Immature natural killer cell (primary cell): ENCODE measurements at places on chromosomes 7 and 10. TPM values are rescaled to one million over a fixed set of nuclear protein-coding genes. Genes with fewer than 3 reads are reported as not detected.

The ELFN1 gene
- not detected for polyA plus RNA-seq

The FAM237B gene
- polyA plus RNA-seq = not detected

DNA sequence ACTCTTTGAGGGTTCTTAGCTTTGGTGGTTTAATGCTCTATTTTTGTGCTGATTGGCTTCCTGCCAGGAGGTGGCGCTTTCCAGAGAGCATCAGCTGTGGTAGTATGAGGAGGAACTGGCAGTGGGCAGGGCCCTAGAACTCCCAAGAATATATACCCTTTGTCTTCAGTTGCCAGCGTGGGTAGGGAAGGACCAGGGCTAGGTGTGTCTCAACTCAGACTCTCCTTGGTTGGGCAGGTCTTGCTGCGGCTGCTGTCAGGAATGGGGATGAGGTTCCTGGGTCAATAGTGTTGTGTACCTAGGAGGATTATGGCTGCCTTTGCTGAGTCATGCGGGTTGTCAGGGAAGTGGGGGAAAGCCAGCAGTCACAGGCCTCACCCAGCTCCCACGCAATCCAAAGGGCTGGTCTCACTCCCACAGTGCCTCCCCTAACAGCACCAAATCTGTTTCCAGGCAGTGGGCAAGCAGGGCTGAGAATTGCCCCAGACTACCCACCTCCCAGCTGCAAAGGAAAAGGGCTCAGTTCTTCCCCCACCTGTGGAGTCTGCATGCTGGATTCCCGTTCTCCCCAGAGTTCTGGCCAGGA is 191.5 kb downstream of the PHTF2 start:
- H3K4me1 ChIP-seq = no peaks in the 10 kb centered on the region
- H3K4me3 ChIP-seq = no peak overlapping the region
- peaks cover 9% of the 10 kb centered on the region for H3K27me3 ChIP-seq
- H3K27ac ChIP-seq = no peak overlapping the region
- H3K36me3 ChIP-seq = no peaks in the 10 kb centered on the region

GRCh38 chr7:151825721-151826120 is 51.2 kb downstream of the PRKAG2 start:
- no peak overlapping the region for H3K4me3 ChIP-seq
- H3K36me3 ChIP-seq = no peaks in the 10 kb centered on the region
- peaks cover 2% of the 10 kb centered on the region for H3K27me3 ChIP-seq
- DNase-seq = no peak

- DNase-seq = peak; percentile 6
- H3K27ac ChIP-seq = no peak overlapping the region
- H3K27me3 ChIP-seq = peaks cover 8% of the 10 kb centered on the region
- peaks cover 5% of the 10 kb centered on the region for H3K4me1 ChIP-seq
- peak overlapping the region; percentile 21 for H3K4me3 ChIP-seq
Measured at GRCh38 chr10:70255329-70256299, 22.4 kb upstream of the PPA1 start.

DNA sequence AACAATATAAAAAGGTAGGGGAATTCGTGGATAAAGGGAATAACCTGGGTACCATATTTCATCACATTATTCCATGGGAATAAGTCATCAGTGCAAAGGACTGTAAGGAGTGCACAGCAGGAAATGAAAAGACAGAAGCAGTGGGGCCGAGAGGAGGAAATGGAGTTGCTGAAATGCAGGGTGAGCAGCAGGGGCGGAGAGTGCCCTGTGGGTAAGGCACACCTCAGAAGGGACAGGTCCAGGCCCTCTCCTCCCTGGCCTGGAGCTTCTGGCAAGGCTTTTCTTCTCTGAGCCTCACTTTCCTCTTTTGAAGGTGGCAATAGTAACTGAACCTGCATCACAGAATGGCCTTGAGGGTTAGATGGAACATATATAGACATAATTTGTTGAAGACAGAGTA is 26.2 kb downstream of the IKZF1 start:
- H3K4me1 ChIP-seq = peaks cover 18% of the 10 kb centered on the region
- peaks cover 31% of the 10 kb centered on the region for H3K36me3 ChIP-seq
- H3K27me3 ChIP-seq = peaks cover 2% of the 10 kb centered on the region
- no peak overlapping the region for H3K27ac ChIP-seq

The ZNF398 gene
- polyA plus RNA-seq = 18.5 TPM

The TRIM4 gene
- 23.9 TPM for polyA plus RNA-seq

The PAPOLB gene
- not detected for polyA plus RNA-seq

GRCh38 chr7:128946936-128947830 is 9.5 kb downstream of the IRF5 start:
- H3K36me3 ChIP-seq = no peaks in the 10 kb centered on the region
- H3K27me3 ChIP-seq = no peaks in the 10 kb centered on the region
- DNase-seq = no peak
- H3K4me1 ChIP-seq = no peaks in the 10 kb centered on the region
- no peak overlapping the region for H3K27ac ChIP-seq
- no peak overlapping the region for H3K4me3 ChIP-seq

- H3K27me3 ChIP-seq = peaks cover 2% of the 10 kb centered on the region
- no peak overlapping the region for H3K4me3 ChIP-seq
- H3K4me1 ChIP-seq = peaks cover 18% of the 10 kb centered on the region
- no peak overlapping the region for H3K27ac ChIP-seq
Measured at GRCh38 chr7:130887957-130888371, 154.0 kb upstream of the KLF14 start.

GRCh38 chr7:118731854-118732253 is 507.4 kb downstream of the ANKRD7 start:
- H3K27ac ChIP-seq = no peak overlapping the region
- no peaks in the 10 kb centered on the region for H3K27me3 ChIP-seq
- no peaks in the 10 kb centered on the region for H3K36me3 ChIP-seq

DNA sequence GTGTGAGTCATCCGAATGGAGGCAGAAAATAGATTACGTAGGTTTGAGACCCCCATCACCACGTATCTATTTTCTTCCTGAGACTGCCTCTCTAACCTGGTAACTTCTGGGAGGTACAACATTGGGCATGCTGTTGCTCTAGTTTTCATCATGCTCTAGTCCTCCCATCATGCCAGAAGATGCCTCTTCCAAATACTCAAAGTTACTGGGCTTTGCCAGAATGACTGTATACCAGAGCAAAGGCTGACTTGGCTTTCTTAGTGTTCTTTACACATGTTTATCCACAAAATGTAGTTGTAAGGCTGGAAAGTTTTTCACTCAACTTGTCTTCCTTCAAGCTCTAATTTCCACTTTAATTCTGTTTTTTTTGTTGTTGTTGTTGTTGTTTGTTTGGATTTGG is 370.5 kb downstream of the MDFIC start:
- no peak overlapping the region for H3K27ac ChIP-seq
- H3K36me3 ChIP-seq = no peaks in the 10 kb centered on the region
- H3K4me3 ChIP-seq = no peak overlapping the region
- no peaks in the 10 kb centered on the region for H3K4me1 ChIP-seq
- no peak for DNase-seq
- H3K27me3 ChIP-seq = peaks cover 6% of the 10 kb centered on the region

DNA sequence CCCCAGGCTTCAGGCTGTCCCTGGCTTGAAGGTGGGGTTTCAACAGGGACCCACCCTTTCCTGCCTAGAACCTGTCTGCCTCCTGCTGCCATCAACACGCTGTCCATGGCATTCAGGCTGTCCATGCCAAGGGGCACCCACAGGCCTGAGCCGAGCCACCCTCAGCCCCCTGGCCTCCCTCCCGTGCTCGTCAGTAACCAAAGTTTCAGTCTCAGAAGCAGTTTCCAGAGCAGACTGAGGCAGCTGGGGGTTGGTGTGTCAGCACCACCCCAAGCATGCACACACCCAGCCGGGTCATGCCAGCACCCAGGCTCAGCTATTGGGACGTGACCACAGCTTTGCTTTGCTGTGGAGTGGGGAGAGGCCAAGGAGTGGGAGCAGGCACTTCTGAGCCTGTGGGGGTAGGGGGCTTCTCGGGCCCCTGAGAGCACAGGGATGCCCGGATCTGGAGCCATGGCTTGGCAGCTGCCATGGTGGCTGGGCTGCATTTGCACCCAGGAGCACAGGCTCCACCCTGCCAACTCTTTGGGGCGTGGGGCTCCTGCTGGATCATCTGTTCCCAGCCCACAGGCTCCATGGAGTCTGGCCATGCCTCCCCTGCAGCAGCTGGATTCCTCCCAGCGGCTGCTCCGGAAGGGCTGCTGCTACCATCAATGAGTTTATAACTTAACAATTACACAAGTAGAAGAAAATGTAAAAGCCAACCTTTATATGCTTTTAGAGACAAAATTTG is 314.5 kb upstream of the SEMA3C start:
- no peak overlapping the region for H3K4me3 ChIP-seq
- H3K27ac ChIP-seq = no peak overlapping the region
- H3K4me1 ChIP-seq = no peaks in the 10 kb centered on the region
- H3K27me3 ChIP-seq = peaks cover 2% of the 10 kb centered on the region
- H3K36me3 ChIP-seq = peaks cover 6% of the 10 kb centered on the region

- H3K4me3 ChIP-seq = no peak overlapping the region
- peaks cover 31% of the 10 kb centered on the region for H3K36me3 ChIP-seq
- peaks cover 2% of the 10 kb centered on the region for H3K4me1 ChIP-seq
- peaks cover 3% of the 10 kb centered on the region for H3K27me3 ChIP-seq
Measured at GRCh38 chr7:134071355-134072331, 55.5 kb upstream of the LRGUK start.

The GALNT17 gene
- not detected for polyA plus RNA-seq

DNA sequence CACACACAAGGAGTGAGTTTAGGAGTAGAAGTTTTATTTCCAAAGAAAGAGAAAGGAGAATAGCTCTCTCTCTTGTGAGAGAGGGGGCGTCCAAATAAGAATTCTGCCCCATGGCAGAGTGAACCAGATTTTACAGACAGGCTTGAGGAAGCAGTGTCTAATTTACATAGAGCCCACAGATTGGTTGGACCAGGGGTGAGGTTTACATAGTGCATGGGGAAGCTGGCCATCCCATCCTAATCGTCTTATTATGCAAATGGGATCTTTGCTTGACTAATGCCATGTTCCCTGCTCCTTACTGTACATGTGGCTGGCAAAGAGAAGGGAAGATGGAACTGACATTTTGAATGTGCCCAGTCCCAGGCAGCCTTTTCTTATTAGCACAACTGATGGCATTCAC is 60.0 kb upstream of the ACSM6 start:
- H3K4me1 ChIP-seq = no peaks in the 10 kb centered on the region
- DNase-seq = no peak
- peaks cover 2% of the 10 kb centered on the region for H3K27me3 ChIP-seq

- peaks cover 9% of the 10 kb centered on the region for H3K36me3 ChIP-seq
- no peak overlapping the region for H3K27ac ChIP-seq
- no peaks in the 10 kb centered on the region for H3K4me1 ChIP-seq
- H3K4me3 ChIP-seq = no peak overlapping the region
Measured at GRCh38 chr10:68861253-68861652, 33.9 kb downstream of the STOX1 start.

The NPM3 gene
- polyA plus RNA-seq = 4.7 TPM

GRCh38 chr10:11425296-11425610 is 186.2 kb downstream of the USP6NL start:
- DNase-seq = no peak
- H3K27ac ChIP-seq = no peak overlapping the region

DNA sequence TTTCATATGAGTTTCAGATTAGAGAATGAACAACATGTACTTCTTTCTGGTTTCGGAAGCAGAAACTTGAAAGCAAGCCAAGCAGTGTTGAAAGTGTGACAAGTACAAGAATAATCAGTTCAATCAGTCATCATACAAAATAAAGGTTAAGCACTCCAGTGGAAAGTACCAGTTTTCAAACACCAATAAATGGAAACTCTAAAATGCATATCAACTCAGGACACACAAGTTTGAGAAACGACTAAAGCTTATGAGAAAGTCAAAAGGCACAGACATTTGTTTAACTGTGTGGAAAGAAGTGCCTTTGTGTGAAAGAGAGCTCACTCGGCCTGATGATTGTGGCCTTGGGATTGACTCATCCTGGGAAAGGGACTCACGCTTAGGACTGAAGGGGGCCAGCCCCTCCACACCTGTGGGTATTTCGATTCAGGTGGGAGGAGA is 60.6 kb upstream of the AKR1C1 start:
- H3K36me3 ChIP-seq = no peaks in the 10 kb centered on the region
- peaks cover 2% of the 10 kb centered on the region for H3K27me3 ChIP-seq
- no peak overlapping the region for H3K4me3 ChIP-seq
- no peak overlapping the region for H3K27ac ChIP-seq
- no peak for DNase-seq
- no peaks in the 10 kb centered on the region for H3K4me1 ChIP-seq

DNA sequence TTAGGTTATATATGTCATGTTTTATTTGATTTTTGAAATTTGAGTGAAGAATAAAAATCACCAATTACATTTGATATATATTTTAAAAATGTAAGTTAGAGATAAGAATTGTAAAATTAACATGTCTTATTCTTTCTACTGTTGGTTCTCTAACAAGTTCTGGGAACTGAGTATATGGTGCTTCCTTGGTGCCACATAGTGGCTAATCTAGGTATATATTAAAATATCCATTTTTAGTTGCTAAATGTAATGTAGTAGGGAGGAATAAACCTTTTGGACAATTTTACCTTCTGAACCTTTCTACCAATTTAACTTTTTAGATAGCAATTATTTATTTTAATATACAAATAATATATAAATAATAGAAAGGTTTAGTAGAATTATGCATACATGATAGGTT is 17.5 kb downstream of the CFAP69 start:
- H3K4me3 ChIP-seq = no peak overlapping the region
- H3K27me3 ChIP-seq = no peaks in the 10 kb centered on the region
- H3K4me1 ChIP-seq = no peaks in the 10 kb centered on the region
- no peak overlapping the region for H3K27ac ChIP-seq
- DNase-seq = no peak
